Endodermal cell (in vitro differentiated cells): ENCODE measurements at places on chromosomes 6 and 20. TPM values are rescaled to one million over a fixed set of nuclear protein-coding genes. Genes with fewer than 3 reads are reported as not detected.

DNA sequence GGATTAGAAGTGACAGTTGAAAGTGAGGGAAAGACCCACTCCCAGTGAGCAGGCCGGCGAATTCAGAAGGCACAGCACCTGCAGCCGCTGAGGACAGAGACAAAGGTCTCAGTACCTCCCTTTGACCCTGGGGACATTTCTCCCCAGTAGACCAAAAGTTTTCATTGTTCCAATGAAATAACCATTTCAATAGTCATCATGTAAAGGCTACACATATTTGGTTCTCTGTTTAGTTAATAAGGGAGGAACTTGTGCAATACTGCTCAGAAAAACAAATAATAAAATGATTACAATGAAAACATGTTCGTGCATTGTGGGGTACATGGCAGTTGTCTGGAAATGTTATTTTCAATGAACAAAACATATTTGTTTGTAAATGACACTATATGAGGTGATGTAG lies 52.5 kb downstream of the EDN1 start:
- H3K4me3 ChIP-seq, result no peak overlapping the region
- no peaks in the 10 kb centered on the region for H3K36me3 ChIP-seq
- H3K27ac ChIP-seq, result no peak overlapping the region

DNA sequence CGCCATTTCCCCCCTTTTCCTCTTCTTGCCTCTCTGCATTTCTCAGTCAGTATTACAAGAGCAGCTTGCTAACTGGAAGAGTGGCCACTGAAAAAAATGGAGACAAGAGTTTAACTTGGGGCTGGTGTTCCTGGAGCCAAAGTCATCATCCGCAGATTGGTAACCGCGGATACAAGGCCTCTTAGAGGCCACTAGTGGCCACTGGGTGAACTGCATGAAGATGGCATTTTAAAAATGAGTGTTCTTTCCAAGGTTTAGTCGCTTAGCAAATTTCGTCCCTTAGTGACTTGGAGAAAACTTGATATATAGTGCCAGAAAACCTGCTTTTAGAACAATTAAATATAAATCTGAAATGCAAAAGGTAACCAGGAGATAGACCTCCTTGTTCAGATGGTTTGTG lies 4.8 kb downstream of the F13A1 start:
- peak; percentile 86 for DNase-seq
- no peak overlapping the region for H3K4me3 ChIP-seq
- H3K36me3 ChIP-seq, result no peaks in the 10 kb centered on the region
- H3K4me1 ChIP-seq, result peaks cover 3% of the 10 kb centered on the region
- peaks cover 15% of the 10 kb centered on the region for H3K27me3 ChIP-seq

GRCh38 chr6:137881522-137881886 lies 14.4 kb downstream of the TNFAIP3 start:
- peaks cover 4% of the 10 kb centered on the region for H3K4me1 ChIP-seq
- H3K27me3 ChIP-seq, result no peaks in the 10 kb centered on the region
- peaks cover 41% of the 10 kb centered on the region for H3K36me3 ChIP-seq

DNA sequence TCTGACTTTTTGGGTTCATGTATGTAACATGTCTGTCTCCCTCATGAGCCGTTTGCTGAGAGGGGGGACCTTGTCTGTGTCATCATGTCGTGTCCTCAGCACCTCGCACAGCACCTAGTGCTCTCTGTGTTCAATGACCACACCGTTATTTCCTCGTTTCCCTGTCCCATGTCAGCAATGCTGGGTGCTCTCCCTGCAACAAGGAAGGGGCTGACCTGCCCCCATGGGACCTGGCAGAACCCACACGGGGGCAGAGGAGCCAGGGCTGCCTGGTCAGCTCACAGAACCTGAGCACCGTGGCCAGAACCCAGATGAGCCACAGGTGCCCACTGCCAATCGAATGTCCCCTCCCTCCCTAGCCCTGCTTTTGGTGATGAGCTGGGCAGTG lies 7.3 kb downstream of the ADA start:
- H3K4me1 ChIP-seq, result peaks cover 20% of the 10 kb centered on the region
- peaks cover 8% of the 10 kb centered on the region for H3K36me3 ChIP-seq
- H3K27ac ChIP-seq, result peak overlapping the region; percentile 64
- no peaks in the 10 kb centered on the region for H3K27me3 ChIP-seq
- H3K4me3 ChIP-seq, result no peak overlapping the region

DNA sequence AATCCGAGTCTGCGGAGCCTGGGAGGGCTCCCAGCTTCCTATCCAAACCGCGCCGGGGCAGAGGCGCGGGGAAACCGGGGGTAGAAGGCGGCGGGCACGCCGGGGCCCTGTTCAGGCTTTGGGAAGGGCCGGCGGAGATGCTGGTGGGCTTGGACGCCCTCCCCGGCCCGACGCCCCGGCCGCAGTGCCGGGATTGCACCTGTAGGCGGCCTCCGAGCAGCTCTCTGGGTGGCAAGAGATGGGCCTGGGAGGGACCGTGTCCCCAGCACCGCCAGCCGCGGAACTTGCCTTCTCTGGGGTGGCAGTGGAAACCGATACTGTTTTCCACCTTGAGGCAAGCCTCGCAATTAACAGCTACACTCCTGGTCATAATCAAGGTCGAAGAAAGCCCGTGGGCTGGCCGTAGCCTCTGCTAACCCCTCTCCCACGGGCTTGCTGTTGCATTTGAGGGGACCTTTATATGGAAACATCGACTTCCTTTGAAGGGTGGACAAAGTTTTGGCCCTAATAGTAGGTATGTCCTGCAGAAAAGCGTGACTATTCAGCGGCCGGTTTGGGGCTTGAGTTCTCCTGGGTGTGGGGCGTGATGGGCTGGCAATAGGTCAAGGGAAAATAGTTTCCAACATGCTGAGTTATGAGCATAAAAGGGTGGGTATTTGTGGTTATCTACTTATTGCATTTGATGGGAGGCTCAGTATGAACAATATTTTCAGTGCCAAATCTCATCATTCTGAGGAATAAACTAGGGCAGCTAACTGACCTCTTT lies 1.1 kb upstream of the JAG1 start:
- H3K27ac ChIP-seq, result peak overlapping the region; percentile 86
- H3K4me1 ChIP-seq, result peaks cover 3% of the 10 kb centered on the region
- peak overlapping the region; percentile 85 for H3K4me3 ChIP-seq

GRCh38 chr6:169923468-169924464 lies 172.3 kb downstream of the ERMARD start:
- H3K27ac ChIP-seq, result no peak overlapping the region
- no peak for DNase-seq
- no peaks in the 10 kb centered on the region for H3K4me1 ChIP-seq
- no peaks in the 10 kb centered on the region for H3K27me3 ChIP-seq
- H3K4me3 ChIP-seq, result no peak overlapping the region

DNA sequence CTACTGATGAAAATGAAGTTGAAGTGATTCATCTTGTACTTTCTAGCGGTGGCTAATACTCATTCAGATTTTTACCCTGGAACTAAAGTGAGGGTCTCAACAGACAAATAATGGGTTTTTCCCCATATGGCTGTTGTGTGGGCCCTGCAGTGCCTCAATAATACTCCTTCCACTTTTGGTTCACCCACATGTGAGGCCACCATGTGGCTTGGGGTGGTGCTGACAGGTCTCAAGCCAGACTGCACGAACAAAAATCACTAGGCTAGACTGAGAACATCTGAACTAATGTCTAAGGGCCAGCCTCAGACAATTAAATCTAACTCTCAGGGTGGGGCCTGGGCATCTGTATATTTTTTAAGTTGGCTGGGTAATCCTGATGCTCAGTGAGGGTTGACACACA lies 7.9 kb upstream of the COL12A1 start:
- no peaks in the 10 kb centered on the region for H3K36me3 ChIP-seq
- no peak for DNase-seq
- peaks cover 13% of the 10 kb centered on the region for H3K27me3 ChIP-seq
- H3K27ac ChIP-seq, result no peak overlapping the region
- no peaks in the 10 kb centered on the region for H3K4me1 ChIP-seq

The MUC21 gene
- total RNA-seq, result not detected in 2 replicates

The AKAP7 gene
- total RNA-seq, result 6.6 to 7.5 TPM (median 6.7 TPM) in 3 replicates

The E2F1 gene
- 9.4 to 29.0 TPM (median 26.9 TPM) in 3 replicates for total RNA-seq

DNA sequence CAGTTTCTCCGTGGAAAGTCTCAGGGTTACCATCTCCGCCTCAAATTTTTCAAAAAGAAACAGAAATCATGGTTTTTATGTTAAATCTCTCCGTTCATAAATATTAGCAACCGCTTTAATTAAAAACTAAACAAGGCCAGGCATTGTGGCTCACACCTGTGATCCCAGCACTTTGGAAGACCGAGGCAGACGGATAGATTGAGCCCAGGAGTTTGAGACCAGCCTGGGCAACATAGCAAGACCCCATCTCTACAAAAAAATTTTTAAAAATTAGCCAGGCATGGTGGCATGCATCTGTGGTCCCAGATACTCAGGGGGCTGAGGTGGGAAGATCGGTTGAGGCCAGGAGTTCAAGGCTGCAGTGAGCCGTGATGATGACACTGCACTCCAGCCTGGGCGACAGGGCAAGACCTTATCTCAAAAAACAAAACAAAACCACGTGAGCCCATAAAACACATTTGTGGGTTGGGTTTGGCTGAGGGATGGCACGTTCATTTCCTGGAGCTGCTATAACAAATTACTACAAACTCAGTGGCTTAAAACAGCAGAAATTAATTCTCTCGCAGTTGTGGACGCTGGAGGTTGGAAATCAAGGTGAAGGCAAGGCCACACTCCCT lies 223.2 kb downstream of the ZNF217 start:
- no peak for DNase-seq
- H3K27me3 ChIP-seq, result no peaks in the 10 kb centered on the region
- H3K27ac ChIP-seq, result no peak overlapping the region
- no peaks in the 10 kb centered on the region for H3K4me1 ChIP-seq
- H3K36me3 ChIP-seq, result no peaks in the 10 kb centered on the region

The BTNL2 gene
- not detected in 2 replicates for total RNA-seq

- no peak for DNase-seq
- no peaks in the 10 kb centered on the region for H3K27me3 ChIP-seq
- no peaks in the 10 kb centered on the region for H3K36me3 ChIP-seq
- no peak overlapping the region for H3K4me3 ChIP-seq
Measured at GRCh38 chr20:54086507-54087039, 16.2 kb upstream of the BCAS1 start.

DNA sequence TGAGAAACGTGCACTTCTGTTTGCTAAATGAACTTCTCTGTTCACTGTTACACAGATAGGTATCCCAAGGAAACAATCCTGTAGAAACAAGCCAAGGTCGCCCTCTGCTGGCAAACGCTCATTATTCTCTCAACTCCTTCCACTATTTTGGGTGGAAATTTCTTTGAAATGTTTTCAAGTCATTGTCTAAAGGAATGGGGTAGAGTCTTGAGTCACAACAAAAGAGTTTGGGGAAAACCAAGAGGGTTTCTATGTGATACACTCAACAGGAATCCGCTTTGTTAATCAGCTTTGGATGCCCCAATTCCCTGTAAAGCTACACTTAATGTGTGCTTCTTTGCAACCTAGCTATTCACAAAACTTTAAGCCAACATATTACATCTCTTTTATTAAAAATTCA lies 4.6 kb upstream of the RAE1 start:
- H3K27me3 ChIP-seq, result peaks cover 10% of the 10 kb centered on the region
- H3K27ac ChIP-seq, result no peak overlapping the region
- peak; percentile 88 for DNase-seq
- H3K36me3 ChIP-seq, result no peaks in the 10 kb centered on the region
- no peaks in the 10 kb centered on the region for H3K4me1 ChIP-seq
- no peak overlapping the region for H3K4me3 ChIP-seq

The ULBP1 gene
- total RNA-seq, result 0.19 to 0.40 TPM (median 0.31 TPM) in 3 replicates

The OGFR gene
- total RNA-seq, result 22.9 and 28.1 TPM in 2 replicates

- peaks cover 3% of the 10 kb centered on the region for H3K36me3 ChIP-seq
- peaks cover 4% of the 10 kb centered on the region for H3K4me1 ChIP-seq
- no peak for DNase-seq
- H3K4me3 ChIP-seq, result no peak overlapping the region
- H3K27ac ChIP-seq, result no peak overlapping the region
- H3K27me3 ChIP-seq, result no peaks in the 10 kb centered on the region
Measured at GRCh38 chr20:5153612-5154542, 27.1 kb downstream of the CDS2 start.

DNA sequence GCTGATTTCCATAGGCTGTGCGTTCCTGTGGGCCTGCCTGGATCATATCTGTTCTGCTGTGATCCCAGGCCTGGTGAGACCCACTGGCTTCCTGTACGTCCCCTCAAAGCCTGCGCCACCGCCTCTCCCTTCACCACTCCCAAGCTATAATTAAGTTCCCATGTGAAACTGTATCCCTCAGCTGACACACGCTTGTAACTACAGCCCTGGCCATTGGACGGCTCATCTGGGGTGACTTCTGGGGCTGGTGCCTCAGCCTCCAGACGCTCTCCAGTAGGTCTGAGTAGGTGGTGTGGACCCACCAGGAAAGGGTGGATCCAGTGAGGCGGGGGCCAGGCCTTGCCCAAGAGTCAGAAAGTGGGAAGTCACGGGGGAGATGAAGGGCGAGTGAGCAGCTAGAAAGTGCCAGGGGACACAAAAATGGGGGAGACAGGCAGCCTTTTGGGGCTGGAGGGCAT lies 21.0 kb downstream of the PPARD start:
- H3K27ac ChIP-seq, result peak overlapping the region; percentile 81
- no peak overlapping the region for H3K4me3 ChIP-seq
- no peaks in the 10 kb centered on the region for H3K4me1 ChIP-seq
- H3K36me3 ChIP-seq, result no peaks in the 10 kb centered on the region
- no peaks in the 10 kb centered on the region for H3K27me3 ChIP-seq
- peak; percentile 57 for DNase-seq

DNA sequence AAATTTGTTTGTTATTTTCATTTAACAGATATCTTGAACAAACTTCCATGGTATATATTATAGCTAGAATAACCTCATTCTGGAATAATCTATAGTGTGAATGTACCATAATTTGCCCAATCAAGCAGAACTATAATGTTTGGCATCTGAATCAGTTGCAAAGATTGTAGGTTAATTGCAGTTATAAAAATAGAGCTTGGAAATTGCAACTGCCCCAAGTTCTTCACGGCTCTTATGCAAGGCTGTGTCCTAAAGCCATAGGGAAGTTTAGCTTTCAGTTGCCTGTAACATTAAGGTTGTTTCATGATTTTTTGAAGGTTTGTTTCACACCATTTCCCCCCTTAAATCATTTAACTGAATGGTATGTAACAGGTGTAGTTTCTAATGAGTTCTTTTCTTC lies 19.4 kb downstream of the NQO2 start:
- peaks cover 21% of the 10 kb centered on the region for H3K36me3 ChIP-seq
- no peak overlapping the region for H3K27ac ChIP-seq
- H3K4me3 ChIP-seq, result no peak overlapping the region
- no peak for DNase-seq
- no peaks in the 10 kb centered on the region for H3K27me3 ChIP-seq

DNA sequence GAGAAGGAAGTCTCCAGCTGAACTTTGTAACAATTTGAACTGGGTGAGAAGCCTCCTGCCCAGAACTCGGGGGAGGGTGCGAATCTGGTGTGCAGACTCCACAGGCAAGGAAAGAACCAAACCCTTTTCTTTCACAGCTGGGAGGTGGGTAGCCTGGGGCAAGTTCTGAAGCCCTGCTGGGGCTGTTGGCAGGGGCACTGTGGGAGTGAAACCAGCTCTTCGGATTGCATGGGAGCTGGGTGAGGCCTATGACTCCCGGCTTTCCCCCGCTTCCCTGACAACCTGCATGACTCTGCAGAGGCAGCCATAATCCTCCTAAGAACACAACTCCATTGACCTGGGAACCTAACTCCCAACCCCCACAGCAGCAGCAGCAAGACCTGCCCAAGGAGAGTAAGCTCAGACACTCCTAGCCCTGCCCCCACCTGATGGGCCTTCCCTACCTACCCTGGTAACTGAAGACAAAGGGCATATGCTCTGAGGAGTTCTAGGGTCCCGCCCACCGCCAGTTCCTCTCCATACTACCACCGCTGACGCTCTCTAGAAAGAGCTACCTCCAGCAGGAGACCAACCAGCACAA lies 37.5 kb downstream of the SOD2 start:
- H3K4me3 ChIP-seq, result no peak overlapping the region
- no peaks in the 10 kb centered on the region for H3K27me3 ChIP-seq
- H3K4me1 ChIP-seq, result peaks cover 6% of the 10 kb centered on the region
- no peaks in the 10 kb centered on the region for H3K36me3 ChIP-seq
- DNase-seq, result peak; percentile 78
- no peak overlapping the region for H3K27ac ChIP-seq
